A549 treated with RU486 at 1 μM for 4 hours (cell line): ENCODE measurements at places on chromosomes 7 and 10. TPM values are rescaled to one million over a fixed set of nuclear protein-coding genes. Genes with fewer than 3 reads are reported as not detected.

The GPNMB gene
- 1.7 to 3.3 TPM (median 2.6 TPM) in 5 replicates for total RNA-seq

The CHAT gene
- not detected in 5 replicates for total RNA-seq

The VGF gene
- 7.8 to 20.9 TPM (median 15.1 TPM) in 5 replicates for total RNA-seq

The CYP3A4 gene
- total RNA-seq, result 0.10 TPM in 1 of 5 replicates, not detected in the others

The ZRANB1 gene
- total RNA-seq, result 6.6 to 10.5 TPM (median 9.5 TPM) in 5 replicates

The ACTL6B gene
- not detected in 5 replicates for total RNA-seq

The BTBD16 gene
- total RNA-seq, result 0.32 to 0.80 TPM (median 0.49 TPM) in 5 replicates

The SPRN gene
- total RNA-seq, result 0.11 to 0.28 TPM (median 0.15 TPM) in 5 replicates

The FAM25G gene
- total RNA-seq, result 0.88 to 1.1 TPM (median 0.95 TPM) in 3 of 5 replicates, not detected in the others
